ENCODE measurements at places on chromosomes 12 and 14.
A peak's percentile ranks its signal among the peaks of the same experiment; 100 is the strongest.

DNA sequence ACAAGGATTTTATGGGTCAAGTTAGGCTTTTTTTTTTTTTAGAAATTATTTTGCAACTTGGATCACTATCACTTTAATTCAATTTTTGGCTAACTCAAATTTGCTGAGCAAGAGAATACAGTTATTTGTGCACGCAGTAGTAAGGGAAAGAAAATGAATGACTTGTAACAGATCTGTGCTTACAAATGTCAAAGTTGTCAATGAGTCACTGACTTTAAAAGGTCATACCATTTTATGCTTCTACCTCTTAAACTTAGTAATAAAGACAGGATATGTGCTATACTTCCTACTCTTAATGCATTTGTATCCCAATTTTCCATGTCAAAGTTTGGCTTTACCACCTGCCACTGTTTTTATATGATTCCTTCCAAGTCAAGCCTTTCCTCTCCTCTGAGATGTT is 131.1 kb upstream of the FBXO33 start:
- no peak for DNase-seq

DNA sequence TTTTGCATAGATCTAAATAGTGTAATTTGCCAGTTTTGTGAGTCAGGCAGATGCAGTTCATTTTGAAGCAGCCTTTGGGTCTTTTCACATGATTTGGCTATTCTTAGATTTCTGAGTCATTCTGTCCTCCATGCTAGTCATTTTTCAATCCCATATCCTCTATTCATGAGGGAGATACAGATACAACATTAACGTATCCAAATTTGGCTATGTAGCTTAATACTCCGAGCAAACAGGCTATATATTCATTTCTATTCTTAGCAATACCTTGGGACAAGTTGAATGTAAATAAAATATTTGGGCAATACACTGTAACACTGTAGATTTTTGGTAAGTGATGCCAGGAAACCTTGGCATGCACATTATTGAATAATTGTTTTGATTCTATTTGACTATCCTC is 270.7 kb upstream of the PDE3A start:
- no peak for DNase-seq

DNA sequence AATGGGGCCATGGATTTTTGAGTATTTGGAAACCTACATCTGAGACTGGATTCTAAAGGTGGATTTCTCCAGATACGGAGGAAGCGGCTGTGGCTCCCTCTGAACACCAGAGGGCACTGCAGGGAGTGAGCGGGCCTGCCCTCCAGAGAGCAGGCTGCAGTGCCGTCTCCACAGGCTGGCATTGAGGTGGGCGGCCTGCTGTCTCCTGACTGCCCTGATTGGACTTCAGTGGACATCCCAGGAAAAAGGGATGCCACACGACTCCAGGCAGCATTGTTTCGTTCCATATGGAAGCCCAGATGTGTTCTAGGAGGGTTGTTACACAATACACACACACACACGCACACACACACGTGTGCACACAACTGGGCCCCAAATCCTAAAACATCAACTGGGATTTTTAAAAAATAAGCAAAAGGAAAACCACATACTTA is 20.9 kb upstream of the ANO2 start:
- DNase-seq = peak; percentile 44

- DNase-seq = no peak
Measured at GRCh38 chr12:981961-982360, 9.1 kb upstream of the ERC1 start.

DNA sequence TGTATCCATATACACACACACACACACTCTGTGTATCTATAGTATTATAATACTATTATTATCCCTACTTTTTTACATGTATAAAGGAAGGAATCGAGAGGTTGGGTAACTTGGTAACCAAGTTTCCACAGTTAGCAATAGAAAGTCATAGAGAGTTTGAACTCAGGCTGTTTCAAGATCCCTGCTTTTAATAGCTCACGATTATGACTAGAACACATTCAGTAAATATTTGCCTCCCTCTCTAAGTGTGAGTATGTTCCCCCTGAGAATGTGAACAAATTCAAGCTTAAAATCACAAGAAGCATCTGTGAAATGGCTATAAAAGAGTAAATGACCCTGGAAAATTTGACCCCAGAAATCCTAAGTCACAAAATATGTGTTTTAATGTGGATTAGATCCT is 11.0 kb upstream of the REP15 start:
- no peak for DNase-seq

DNA sequence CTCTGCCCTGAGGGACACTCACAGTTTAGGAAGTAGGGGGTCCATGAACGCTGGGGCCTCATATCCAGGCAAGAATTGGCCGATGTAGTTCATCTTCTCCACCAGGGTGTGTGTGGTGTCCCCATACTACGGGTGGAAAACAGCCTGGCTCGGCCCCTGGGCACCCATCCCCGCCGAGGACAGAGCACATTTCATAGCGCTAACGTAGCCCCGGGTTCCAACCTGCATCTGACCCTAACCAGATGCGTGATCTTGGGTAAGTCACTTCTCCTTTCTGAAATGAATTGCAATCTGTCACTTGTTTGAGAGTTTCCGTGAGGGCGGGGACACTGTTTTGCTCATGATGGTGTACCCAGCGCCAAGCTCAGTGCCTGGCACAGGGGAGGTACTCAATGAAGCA is 9.0 kb downstream of the HPD start:
- DNase-seq = no peak

DNA sequence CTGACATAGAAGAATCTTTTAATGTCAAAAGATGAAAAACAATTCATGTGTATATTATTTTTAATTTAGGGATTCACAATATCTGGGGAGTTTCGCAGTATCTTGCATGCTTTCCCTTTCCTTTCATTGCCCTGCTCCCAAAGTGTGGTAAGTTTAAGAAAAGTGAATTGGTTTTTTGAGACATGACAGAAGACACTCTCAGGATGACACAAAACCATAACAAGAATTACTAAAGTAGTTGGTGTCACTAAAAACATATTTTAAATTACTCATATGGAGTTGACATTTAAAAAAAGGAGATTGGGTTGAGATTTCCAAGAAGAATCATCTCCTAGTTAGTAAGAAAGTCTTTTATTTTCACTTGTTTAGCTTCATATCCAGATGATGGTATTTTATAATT is 5.1 kb upstream of the PCNX1 start:
- no peak for DNase-seq

DNA sequence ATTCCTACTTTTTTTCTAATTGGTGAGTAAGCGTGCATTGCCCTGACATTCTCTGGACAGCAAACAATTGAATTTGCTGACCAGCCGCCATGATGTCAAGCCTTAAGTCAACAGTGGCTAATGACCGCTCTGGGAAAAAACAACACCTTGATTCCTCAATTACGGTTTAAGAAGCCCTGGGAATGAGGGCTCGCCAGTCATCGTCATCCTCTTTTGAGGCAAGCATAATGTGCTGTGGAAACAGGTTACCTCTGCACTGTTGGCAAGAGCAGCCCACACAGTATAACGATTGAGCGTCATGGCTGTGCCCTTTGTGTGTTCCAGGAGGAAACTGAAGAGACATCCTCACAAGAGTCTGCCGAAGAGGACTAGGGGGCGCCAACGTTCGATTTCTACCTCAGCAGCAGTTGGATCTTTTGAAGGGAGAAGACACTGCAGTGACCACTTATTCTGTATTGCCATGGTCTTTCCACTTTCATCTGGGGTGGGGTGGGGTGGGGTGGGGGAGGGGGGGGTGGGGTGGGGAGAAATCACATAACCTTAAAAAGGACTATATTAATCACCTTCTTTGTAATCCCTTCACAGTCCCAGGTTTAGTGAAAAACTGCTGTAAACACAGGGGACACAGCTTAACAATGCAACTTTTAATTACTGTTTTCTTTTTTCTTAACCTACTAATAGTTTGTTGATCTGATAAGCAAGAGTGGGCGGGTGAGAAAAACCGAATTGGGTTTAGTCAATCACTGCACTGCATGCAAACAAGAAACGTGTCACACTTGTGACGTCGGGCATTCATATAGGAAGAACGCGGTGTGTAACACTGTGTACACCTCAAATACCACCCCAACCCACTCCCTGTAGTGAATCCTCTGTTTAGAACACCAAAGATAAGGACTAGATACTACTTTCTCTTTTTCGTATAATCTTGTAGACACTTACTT is 138.9 kb downstream of the HMGA2 start:
- DNase-seq = no peak

DNA sequence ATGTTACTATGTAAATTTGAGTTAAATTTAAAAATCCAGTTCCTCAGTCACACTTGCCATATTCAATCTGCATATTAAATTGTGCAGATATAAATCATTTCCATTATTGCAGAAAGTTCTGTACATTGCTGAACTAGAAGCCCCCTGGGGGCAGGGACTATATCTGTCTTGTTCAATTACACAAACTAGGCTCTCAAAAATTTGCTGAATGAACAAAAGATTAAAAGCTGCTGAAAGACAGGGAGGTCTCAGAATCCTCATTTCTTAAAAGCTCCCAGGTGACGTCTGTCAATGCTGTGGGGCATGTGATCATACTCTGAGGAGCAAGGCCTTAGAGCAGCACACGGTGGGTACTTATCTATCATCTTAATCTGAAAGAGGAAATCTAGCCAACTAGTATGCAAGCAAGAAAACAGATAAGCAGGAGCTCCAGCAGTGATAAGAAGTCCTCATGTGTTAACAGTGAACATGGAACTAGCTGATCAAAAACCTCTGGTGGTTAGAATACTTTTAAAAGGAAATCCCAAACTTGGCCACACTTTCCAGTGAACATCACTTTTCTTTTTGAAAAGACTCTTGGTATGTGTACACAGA is 60.5 kb downstream of the APPL2 start:
- DNase-seq = no peak

DNA sequence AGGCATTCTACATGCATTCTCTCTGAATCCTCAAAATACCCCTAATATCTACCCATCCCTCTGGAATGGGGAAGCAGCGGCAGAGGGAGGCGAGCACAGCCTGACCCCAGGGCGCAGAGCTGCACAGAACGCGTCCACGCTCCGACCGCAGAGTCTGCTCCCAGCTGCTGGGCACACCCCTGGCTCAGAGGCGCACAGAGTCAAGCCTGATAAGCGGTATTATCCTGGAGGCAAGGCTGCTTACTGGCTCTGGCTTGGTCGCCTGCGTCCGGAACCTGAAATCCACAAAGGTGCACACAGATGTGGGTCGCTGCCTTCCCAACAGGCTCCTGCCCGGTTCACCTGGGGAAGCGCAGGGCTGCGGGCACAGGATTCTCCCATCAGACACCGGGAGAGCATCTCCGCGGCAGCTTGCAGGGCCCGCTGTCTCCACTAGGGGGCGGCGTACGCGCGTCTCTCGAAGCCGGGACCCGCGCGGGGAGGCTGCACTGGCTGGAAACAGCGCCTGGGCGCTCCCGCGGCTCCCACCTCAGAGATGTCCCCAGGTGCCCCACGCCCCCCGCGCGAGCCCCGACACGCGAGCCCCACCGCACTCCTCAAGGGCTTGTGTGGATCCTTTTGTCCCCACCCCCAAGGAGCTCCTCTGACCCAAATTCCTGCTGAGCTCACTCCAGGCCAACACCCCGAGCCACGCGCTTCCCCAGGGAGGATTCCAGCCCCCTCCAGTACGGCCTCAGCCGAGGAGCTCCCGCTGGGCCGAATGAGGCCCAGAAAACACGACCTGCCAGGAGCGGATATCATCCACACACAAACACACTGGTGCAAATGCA is 120.1 kb upstream of the FZD10 start:
- peak; percentile 74 for DNase-seq

GRCh38 chr12:66235626-66236281 is 46.7 kb downstream of the IRAK3 start:
- DNase-seq = no peak

DNA sequence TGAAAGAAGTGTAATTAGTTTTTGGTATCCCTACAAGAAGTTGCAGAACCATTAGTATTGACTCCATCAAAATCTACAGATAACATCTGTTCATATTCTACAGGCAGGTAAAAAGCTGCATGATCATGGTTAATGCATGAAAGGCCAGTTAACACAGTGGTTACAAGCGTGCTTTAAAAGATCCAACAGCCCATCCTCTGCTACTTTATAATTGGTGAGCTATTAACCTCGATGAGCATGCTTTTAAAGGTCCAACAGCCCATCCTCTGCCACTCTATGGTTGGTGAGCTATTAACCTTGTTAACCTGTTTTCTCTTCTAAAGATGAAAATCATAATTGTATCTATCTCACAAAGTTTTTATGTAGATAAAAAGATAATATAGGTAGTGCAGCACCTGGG is 289.3 kb downstream of the DUSP6 start:
- no peak for DNase-seq

- DNase-seq = no peak
Measured at GRCh38 chr14:102911541-102911951, 10.9 kb upstream of the AMN start.

DNA sequence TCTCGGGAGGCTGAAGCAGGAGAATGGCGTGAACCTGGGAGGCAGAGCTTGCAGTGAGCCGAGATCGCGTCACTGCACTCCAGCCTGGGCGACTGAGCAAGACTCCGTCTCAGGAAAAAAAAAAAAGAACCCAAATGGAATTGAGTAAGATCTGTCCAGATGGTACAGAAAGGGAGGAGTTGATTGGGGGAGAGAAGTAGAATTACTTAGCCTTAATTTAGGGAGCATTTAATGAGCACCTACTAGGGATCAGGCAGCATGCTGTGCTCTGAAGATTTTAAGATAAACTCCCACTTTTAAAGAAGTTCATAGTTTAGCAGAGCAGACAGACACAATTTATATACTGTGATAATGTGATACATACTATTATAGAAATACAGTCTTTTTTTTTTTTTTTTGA is 4.5 kb downstream of the RAB5B start:
- no peak for DNase-seq

DNA sequence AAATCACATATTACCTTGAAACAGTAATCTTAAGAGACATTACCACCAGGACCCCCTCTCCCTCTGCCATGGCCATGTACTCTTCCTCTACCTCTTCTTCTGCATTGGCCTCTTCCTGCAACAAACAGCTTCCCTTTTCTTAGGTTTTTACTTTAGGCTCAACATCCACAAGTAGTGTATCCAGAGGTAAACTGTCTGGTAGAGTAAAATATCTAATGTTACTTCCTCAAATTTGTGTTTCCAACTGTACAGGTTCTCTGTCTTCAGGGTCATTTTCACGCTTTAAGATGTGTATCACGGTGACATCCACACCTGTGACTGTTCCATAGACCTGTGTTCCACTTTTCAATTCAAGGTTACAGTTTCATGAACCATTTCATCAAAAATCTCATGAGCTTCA is 13.4 kb downstream of the CDK17 start:
- DNase-seq = no peak

GRCh38 chr12:27627123-27627852 is 69.0 kb upstream of the REP15 start:
- DNase-seq = no peak

- DNase-seq = no peak
Measured at GRCh38 chr12:78559416-78559815, 305.2 kb upstream of the SYT1 start.

- no peak for DNase-seq
Measured at GRCh38 chr12:6766651-6767349, 637 bp downstream of the PTMS start.

DNA sequence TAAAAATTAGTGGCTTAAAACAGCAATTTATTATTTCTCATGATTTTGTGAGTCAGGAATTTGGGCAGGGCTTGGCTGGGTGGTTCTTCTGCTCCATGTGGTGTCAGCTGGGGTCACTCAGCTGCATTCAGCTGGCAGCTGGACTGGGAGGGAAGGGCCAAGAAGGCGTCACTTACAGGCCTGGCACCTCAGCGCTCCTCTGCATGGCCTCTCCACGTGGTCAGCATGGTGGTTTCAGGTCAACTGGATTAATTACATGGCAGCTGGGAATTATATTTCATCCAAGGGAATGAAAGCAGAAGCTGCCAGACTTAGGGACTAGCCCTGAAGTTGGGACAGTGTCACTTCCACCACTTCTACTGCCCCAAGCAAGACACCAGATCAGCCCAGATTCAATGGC is 27.5 kb upstream of the IRF2BPL start:
- DNase-seq = no peak

- no peak for DNase-seq
Measured at GRCh38 chr14:30596935-30597334, 25.2 kb upstream of the SCFD1 start.
